ENCODE measurements at places on chromosomes 2 and 18.

DNA sequence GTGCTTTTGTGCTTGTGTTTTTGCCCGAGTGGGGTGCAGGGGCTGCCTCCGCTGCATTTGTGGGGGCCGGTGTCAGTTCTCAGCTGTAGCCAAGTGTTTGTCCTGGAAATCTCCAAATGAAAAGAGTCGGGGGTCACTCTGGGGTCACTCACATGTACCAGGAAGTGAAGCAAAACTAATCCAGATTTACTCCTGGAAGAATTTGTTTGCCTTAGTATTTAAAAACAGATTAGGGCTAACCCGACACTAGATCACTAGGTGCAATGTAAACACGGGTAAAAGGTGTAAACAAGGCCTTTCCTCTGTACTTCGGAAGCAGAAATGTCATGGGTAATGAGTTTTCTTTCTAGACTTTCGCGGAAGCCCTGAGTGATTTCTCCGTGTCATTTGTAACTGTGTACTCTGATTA, 50.3 kb downstream of the GBX2 start:
- no peak for DNase-seq

- DNase-seq, result no peak
Observed at GRCh38 chr18:78792736-78793135, 186.9 kb upstream of the SALL3 start.

- no peak for DNase-seq
Observed at GRCh38 chr2:203656522-203657287, 49.7 kb upstream of the CD28 start.

DNA sequence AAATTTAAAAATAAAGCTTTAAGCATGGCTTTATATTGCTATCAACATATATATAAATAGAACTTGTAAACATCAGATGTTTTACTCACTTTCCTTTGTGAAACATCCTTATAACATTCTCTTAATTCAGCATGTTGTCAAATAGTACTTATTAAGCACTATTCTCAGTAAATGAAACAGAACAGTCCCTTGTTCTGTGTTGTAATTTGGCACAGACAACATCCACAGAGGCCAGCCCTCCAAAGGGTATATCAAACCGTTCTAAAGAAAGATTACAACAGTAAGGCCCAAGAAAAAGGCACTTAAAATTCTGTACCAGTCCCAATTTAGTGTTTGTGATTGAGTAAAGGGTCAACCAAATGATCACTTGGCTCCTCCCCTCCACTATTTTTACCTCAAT, 46.0 kb downstream of the GAREM1 start:
- no peak for DNase-seq

DNA sequence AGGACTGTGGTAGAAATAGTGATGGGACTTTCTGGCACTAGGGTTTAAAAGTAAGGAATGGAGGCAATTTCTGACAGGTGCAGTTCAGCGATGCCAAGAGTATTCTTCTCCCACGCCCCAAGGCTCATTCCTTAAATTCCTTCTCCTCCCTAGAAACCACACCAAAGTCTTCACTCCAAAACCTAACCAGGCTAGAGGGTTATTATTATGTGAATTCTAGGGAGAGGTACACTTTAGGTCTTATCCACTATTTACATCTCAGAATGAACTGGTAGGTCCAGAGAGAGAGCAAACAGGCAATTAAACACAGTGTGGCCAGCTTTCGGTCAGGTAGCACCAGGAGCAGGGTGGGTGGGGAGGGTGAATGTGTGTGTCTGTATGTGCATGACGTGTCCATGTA, 11.4 kb downstream of the IL1F10 start:
- DNase-seq, result no peak

- no peak for DNase-seq
Observed at GRCh38 chr18:2083691-2084090, 487.6 kb downstream of the METTL4 start.

GRCh38 chr2:101892377-101892776, 99.4 kb upstream of the IL1R2 start:
- DNase-seq, result no peak

- DNase-seq, result no peak
Observed at GRCh38 chr2:117983040-117983439, 30.8 kb downstream of the CCDC93 start.

DNA sequence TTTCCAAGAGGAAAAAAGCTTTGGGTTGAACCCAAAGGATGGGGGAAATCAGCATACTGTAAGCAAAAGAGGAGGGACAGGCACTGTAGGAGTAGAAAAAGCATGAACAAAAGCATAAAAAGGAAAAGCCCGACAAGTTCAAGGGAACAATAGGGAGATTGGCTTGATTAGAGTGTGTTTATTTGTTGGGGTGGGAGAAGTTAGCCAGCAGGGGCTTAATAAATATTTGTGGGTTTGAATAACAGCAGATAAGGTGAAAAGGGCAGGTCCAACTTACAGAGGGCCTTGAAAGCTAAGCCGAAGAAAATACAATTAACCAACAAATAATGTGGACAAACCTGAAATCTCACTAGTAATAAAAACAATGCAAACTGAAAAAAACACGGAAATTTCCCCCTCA, 126.7 kb downstream of the THADA start:
- DNase-seq, result no peak

- no peak for DNase-seq
Observed at GRCh38 chr2:121999264-121999663, 243.8 kb downstream of the TSN start.

DNA sequence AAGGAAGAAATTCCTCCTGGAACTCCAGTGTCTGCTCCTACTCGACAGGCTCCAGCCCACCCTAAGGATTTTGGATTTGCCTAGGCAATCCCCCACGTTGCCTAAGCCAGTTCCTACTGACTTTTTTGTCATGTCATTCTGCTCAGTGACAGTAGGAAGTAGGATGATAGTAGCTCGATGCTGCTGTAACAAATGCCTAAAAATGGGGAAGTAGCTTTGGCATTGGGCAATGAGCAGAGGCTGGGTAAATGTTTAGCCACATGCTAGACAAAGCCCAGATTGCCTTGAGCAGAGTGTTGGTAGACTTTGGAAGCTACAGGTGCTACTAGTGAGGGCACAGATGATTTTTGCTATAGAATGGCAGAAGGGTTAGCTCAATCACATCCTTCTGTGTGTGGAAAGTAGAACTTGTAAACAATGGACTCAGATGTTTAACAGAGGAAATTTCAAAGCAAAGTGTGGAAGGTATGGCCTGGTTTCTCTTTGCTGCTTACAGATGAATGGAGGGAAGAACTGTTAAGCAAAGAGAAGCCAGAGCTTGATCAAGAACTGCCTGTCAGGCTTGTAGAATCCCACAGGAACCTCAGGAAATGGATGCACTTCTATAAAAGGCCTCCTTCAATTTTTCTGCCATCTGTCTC, 154.8 kb downstream of the RNF144A start:
- no peak for DNase-seq

DNA sequence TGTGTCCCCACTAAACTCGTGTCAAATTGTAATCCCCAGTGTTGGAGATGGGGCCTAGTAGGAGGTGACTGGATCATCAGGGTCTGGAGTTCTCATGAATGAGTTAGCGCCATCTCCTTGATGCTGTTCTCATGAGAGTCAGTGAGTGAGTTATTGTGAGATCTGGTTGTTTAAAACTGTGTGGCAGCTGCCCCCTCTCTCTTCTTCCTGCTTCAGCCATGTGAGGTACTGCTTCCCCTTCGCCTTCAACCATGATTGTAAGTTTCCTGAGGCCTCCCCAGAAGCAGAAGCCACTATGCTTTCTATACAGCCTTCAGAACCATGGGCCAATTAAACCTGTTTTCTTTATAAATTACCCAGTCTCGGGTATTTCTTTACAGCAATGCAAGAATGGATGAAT, 50.4 kb downstream of the AP1S3 start:
- DNase-seq, result no peak

GRCh38 chr2:203959672-203960071, 23.1 kb downstream of the ICOS start:
- no peak for DNase-seq

- DNase-seq, result no peak
Observed at GRCh38 chr2:16327326-16327725, 338.3 kb downstream of the CYRIA start.

DNA sequence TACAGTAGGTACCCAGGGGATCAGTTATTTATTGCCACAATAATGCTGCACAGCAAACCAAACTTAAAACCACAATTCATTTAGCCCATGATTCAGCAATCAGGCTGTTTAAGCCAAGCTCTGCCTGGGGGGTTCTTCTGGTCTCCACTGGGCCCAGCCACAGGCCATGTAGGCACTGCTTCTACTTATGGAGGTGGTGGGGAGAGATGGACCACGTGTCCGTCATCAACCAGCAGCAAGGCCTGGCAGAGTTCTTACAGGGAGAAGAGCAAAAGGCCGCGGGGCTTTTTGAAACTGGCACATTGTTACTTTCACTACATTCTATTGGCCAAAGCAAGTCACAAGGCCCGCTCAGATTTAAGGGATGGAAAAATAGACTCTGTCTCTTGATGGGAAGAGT, 76.3 kb upstream of the DAPL1 start:
- no peak for DNase-seq

DNA sequence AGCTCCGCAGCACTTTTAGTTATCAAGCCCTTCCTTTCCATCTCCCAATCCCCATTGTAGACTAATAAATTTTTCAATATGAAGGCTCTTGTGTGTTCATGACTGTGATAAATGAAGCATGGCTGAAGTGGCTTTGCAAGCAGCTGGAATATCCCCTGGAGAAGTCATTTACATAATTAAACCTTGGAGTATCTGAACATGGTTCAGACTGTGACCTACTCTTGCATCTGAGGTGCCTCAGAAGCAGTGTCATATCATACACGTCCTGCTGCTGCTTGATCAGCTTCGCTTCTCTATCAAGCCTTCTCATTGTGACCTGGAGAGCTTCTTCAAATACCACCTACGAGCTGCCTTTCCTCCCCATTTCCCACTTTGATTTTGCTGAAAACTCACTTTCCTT, 48.4 kb upstream of the ZNF397 start:
- no peak for DNase-seq

DNA sequence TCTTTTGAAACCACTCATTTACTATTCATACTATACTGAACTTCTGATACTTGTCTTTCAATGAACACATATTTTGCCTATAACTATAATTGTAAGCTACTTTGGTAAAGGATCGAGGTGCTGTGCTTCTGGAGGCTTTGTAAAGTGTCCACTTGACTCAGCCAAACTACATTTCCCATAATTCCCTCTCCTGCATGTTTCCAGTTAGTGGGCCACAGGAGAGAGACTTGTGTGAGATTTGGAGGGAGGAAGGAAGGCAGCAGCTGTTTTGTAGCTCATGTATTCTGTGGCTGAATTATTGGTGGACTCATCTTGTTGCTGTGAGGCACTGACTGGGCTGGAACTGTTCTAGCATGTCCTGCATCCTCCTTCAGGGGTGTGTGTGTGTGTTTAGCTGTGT, 328.8 kb downstream of the ARL6IP6 start:
- DNase-seq, result no peak

GRCh38 chr2:100184055-100184737, 41.8 kb upstream of the AFF3 start:
- DNase-seq, result no peak

DNA sequence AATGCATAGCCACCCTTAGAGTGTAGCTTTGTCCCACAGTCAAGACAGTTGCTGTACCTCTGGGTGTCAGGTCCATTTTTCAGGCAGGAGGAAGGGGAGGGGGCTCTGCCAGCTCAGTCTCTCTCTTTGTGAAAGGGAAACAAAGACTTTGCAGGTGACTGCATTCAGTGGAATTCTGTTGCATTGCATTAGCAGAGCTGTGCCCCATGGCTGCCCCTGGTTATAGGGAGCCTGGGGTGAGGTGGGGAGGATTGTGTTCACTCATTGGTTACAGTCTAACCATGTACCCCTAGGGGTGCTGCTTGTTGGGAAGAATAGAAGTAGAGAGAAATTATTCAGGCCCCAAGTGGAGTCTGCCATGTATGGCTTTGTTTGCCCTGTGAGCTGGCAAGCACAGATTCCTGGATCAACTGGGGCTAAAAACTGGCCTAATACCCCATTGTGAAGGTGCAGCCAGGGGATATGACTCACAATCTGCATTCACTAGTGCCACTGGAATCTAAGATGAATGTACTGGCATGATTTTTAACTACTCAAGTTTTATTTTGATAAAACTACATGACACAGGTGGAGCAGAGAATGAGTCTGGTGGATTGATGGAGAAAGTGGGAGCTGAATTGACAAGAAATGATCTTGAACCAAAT, 118.4 kb downstream of the SH3BP4 start:
- no peak for DNase-seq

- no peak for DNase-seq
Observed at GRCh38 chr18:45066210-45066609, 385.5 kb downstream of the SETBP1 start.

- no peak for DNase-seq
Observed at GRCh38 chr18:23231340-23232021, 96.2 kb downstream of the CABLES1 start.

DNA sequence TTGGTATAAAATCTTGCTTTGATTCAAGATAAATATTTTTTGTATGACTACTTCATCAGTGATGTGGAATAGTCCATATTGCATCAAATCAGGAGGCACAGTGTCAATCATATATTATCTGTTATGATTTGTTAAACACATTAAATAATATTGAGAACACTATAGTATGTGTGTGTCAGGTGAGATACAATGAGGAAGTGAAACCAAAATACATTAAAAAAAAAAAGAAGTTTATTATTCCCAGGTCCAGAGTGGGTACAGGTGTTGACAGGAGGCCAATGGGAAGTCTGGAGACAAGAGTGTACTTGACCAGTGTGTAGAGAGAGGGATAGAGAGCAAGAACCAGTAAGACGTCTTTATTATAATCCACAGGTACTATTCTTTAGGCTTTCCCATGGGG, 292.6 kb downstream of the FSIP2 start:
- DNase-seq, result no peak

- no peak for DNase-seq
Observed at GRCh38 chr2:231883468-231883881, 42.7 kb downstream of the NPPC start.

- no peak for DNase-seq
Observed at GRCh38 chr2:176891105-176891504, 321.5 kb upstream of the HNRNPA3 start.

- DNase-seq, result no peak
Observed at GRCh38 chr2:214503568-214503967, 92.7 kb downstream of the VWC2L start.

GRCh38 chr18:57048351-57048750, 98.5 kb upstream of the BOD1L2 start:
- DNase-seq, result no peak

GRCh38 chr18:63097178-63097577, 222.4 kb downstream of the BCL2 start:
- no peak for DNase-seq

DNA sequence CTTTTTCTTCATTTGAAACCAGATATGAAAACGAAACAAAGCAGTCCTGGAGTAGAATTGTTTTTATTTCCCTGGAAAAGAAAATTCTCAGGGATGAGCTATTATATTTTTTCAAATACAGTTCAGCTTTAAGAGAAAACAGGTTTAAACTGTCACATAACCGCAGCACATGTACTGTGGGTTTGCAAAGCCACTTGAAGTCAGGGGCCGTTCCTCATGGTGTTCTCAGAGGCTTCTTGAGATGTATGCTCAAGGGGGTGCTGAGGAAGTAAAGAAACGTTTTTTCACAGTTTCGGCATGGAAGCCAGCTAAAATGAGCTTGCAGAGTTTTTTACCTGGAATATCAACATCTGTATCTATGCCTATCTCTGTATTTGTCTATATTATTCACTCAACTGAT, 225.3 kb downstream of the MC4R start:
- no peak for DNase-seq
